ENCODE measurements at places on chromosomes 7 and 10. TPM values are rescaled to one million over a fixed set of nuclear protein-coding genes. Genes with fewer than 3 reads are reported as not detected.

The BLNK gene
- not detected for total RNA-seq

The ZNF511 gene
- total RNA-seq: 17.1 TPM

The DNAJB6 gene
- total RNA-seq: 78.2 TPM

The MYH16 gene
- total RNA-seq: not detected

The ZNF107 gene
- total RNA-seq: 2.2 TPM

The PIP gene
- not detected for total RNA-seq

The AOC1 gene
- not detected for total RNA-seq

The CFAP43 gene
- total RNA-seq: 0.52 TPM

Measured in smooth muscle cell of the pulmonary artery (primary cell).